Fibroblast of upper back skin (primary cell): ENCODE measurements at places on chromosomes 16 and 17.

GRCh38 chr17:52201767-52202519, 43.4 kb upstream of the CA10 start:
- DNase-seq = no peak

- peak; percentile 18 for DNase-seq
These were observed 18.6 kb downstream of the GRIN2C start for GRCh38 chr17:74840989-74841666.

- peak; percentile 97 for DNase-seq
These were observed 9.6 kb downstream of the CRISPLD2 start for GRCh38 chr16:84829168-84829965.

- DNase-seq = peak; percentile 10
These were observed 2.4 kb downstream of the JPT1 start for GRCh38 chr17:75151930-75152329.

DNA sequence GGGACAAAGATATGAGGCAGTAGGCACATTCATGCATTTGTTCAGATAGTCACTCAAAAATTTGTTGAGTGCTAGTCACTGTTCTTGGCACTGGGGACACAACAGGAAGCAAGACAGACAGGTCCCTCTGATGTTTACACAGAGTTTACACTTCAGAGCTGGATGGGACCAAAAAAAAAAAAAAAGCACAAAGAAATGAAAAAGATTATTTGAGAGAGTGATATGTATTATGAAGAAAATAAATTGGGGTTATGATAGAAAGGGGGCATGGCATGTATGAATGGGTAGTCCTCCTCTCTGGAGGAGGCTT, 3.5 kb upstream of the YPEL2 start:
- no peak for DNase-seq
